ENCODE measurements at places on chromosomes 13 and 19. TPM values are rescaled to one million over a fixed set of nuclear protein-coding genes. Genes with fewer than 3 reads are reported as not detected.

The MATK gene
- total RNA-seq, result 2.4 TPM

The ZNF534 gene
- total RNA-seq, result not detected

The HIF3A gene
- total RNA-seq, result 12.0 TPM

The B9D2 gene
- total RNA-seq, result 8.6 TPM

The OVOL3 gene
- total RNA-seq, result not detected

The TYROBP gene
- 8.2 TPM for total RNA-seq

The TMEM91 gene
- 4.9 TPM for total RNA-seq

The FUT1 gene
- total RNA-seq, result 0.56 TPM

The C13orf46 gene
- total RNA-seq, result 0.75 TPM

The TNFRSF19 gene
- total RNA-seq, result 0.55 TPM

The TMEM238 gene
- total RNA-seq, result 89.4 TPM

The LPAR2 gene
- total RNA-seq, result 18.4 TPM

The ZNF221 gene
- 1.4 TPM for total RNA-seq

The LYL1 gene
- total RNA-seq, result 4.5 TPM

The R3HDM4 gene
- 66.4 TPM for total RNA-seq

The NMRK2 gene
- total RNA-seq, result not detected

DNA sequence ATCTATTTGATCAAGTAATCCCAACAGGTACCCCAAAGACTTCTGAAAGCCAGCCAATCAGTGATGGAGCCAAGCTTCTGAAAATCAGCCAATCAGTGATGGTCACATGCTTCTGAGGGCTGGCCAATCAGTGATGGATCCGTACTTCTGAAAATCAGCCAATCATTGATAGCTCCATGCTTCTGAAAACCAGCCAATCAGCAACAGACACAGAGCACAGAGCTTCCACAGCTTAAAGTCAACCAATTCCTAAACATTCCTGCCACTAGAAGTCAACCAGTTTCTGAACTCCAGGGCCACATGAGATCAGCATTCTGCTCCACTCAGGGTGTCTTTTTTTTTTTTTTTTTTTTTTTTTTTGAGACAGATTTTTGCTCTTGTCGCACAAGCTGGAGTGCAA lies 8.2 kb upstream of the HSD17B14 start:
- DNase-seq, result no peak

DNA sequence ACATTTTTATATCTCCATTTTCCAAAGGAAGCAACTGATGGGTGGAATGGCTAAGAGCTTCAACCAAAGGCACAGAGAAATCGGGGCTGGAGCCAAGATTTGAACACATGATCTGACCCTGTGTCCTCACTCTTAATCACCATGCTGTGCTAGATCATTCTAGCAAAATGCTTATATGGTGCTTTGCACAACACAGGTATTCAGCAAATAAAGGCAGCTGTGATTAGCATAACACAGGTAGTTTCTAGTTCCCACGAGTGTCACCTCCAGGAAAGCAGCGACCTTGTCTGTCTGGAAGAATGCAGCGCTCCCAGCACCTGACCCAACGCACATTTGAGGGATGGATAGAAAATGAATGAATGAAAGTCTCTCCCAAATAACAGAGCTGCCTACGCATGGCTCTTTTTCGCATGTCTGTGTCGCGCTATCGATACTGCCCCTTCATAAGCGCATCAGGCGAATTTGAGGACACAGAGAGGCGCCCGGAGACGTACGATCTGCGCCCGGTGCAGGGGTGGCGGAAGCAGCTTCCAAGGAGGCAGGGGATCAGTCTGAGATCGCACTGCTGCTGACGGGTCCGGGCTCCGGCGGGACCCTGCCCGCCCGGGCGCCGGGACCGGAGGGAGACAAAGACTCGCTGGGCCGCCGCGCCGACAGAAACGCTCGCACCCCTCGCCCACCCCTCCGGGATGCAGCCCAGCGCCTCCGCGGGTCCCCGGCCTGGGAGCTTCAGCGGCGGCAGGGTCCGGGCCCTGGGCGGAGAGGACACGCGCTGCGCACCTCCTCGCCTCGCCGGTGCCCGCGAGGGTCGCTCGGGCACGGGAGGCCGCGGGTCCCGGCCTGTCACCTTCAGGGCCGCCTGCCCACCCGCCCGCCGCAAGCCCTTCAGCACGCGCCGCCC lies 609 bp downstream of the EPS15L1 start:
- DNase-seq, result no peak

DNA sequence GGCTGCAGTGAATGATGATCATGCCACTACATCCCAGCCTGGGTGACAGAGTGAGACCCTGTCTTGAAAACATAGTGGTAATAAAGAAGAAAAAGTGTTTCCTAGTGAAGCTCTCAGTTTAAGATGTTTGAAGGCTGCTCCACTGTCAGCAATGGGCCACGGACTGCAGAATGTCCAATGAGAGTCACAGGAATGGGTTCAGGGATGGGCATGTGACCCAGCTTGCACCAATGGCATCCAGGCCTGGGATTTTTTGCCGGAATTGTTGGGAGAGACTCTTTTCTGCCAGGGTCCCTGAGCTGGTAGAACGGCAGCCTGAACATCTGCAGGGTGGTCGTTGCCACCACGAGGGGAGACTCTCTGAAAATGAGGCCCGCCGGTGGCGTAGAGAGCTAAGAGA lies 6.3 kb downstream of the SHISA7 start:
- no peak for DNase-seq

DNA sequence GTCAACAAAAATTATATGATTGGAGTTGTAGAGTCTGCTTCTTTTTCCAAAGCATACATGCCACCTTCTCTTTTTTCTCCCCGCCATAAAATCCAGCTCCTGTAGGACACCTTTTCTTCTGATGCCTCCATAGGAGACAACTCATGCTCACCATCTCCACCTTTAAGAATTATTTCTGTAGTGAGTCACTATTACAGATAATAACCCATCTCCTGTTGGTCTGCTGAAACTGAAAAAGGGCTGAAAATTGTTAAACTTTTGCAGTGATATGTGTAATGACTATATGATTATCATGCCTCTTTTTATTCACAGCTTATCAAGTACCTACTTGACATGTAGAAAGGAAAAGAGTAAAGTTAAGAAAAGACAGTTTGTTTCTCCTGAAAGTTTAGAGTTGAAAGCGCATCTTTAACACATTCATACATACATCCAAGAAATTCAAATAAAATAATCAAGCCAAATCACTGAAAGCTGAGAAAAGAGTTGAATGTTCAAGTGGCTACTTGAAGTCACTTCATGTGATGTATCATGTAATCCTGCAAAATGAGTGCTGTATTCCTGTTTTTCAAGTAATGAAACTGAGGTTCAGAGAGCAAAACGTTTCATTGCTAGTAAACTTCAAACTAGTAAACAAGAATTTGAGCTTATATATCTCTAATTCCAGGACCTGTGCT lies 35.5 kb upstream of the LPAR6 start:
- no peak for DNase-seq

DNA sequence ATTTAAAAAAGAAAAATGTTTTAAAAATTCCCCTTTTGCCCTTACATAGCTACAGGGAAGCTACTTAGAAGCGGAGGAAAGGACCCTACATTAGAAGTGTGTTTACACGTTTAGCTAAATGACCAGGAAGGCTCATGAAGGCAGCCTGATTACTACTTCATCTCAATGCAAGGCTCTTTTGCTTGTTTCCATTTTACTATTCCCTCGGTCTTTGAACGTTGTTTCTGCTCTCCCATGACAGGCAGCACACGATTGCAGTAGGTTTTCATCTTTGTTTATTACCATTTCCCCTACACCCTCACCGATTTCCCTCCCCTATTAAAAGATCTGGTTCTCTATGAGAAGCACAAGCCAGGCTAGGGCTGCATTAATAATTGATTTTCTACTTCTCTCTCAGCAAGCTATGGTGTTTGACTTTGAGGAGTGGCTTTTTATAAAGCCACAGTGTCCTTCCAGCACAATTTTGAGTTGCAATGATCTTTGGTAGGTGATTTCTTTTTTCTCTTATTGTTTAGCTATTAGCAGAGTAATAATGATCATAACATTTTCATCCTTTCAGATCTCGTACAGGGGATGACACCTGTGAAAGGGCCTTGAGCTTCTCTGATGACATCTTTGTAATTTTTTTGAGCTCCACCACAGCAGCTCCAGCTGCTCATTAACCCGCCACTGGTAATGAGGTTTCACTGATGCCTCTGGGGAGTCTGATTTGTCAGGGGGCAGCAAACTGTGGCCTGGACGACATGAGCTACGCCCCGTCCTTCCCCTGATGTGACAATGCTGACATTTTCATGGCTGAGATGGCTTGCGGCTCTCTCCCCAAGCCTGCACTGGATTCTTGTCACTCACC lies 670.3 kb downstream of the UQCRFS1 start:
- no peak for DNase-seq

DNA sequence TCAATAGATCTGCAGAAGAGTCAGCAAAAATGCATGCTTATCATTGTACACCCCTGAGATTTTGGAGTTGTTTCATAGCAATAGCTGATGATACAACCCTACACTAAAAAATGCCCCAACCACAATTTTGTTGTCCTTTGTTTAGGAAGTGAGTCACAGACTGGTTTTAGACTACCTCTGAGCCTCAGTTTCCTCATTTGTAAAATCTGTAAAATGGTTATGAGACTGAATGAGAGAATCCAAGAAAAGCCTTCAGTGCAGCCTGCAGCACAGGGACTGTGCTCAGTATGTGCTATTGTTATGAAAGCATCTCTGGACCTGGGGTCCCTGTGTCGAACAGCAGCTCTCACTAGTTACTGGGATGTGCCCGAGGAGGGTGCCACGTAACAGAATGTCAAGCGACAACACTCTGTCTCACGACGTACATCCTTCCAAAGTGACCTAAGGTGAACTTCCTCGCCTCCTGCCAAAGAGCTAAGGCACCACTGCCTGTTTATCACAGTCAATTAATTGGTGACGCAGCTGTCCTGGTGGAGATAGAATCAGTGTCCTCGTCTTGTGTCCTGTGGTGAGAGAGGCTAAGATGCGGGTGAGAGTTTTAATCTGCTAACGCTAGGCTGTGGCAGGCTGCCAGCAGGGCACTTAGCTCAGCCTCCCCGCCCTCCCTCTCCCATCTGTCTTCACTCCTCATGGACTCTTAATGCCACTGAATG lies 18.1 kb downstream of the DHRS12 start:
- peak; percentile 52 for DNase-seq

DNA sequence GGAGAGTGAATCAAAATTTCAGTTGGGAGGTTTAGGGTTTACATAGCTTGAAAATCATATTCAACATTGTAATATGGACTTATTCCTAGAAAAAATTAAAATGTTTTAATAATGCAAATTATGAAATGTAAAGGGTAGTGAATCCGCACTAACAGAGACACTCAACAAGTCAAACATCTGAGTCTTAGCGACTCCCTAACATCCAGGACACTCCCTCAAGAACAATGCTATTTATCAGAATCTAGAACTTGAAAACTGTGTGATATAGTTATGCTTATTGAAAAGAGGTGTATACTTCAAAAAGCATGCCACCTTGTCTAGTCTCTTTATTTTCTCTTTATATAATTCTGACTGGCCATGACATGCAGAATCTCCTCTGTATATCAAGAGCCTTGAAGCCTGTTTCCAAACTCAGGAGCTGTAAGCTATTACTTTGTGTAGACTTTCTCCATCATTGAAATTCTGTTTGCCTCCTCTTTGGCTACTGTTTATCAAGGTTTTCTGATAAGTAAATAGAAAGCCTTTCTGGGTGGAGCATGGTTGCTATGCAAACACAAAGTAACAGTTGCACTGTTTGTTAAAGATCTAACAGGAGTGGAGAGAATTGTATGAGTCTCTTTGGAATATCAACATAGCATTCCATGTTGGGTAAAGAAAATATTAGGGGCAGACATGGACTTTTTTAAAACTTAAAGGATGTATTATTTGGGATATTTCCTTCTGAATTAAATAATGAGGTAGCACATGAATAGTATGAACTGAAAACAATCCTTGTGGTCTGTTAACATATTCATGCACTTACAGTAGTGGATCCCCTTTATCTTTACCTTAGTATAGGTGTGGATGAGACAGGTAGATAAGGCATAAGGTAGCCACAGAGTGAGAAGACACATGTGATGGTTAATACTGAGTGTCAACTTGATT lies 56.4 kb upstream of the MBNL2 start:
- no peak for DNase-seq

DNA sequence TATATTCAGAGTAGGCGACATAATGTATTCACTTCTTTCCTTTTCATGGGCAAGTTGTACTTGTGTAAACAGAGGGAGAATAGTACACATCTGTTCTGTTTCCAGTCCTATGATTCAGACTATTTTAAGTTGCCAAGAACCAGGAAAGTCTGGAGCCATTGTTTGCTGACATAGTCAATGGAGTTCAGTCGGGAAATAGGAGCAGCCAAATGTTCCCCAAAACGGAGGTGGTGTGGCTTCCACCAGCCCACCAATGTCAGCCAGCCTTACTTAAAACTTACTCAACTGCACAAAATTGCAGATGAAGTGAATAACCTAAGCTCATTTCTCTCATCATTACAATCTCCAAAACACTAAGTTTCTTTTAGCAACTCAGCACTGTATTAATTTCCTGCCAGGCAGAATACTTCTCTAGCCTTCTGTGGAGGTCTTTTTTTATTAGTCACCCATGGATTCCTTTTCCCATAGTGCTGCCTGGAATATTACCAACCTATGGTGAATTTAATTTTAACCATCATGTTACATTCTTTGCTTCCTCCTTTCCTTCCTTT lies 22.3 kb upstream of the CSNK1A1L start:
- no peak for DNase-seq

- DNase-seq, result no peak
These were observed 3.9 kb upstream of the ZNF135 start for GRCh38 chr19:58054901-58055874.

- DNase-seq, result no peak
These were observed 11.4 kb downstream of the EPHX3 start for GRCh38 chr19:15220833-15221232.

GRCh38 chr19:7434391-7434790 lies 54.4 kb downstream of the PEX11G start:
- DNase-seq, result no peak

- DNase-seq, result no peak
These were observed 13.1 kb upstream of the FBXL3 start for GRCh38 chr13:77040076-77040475.

- DNase-seq, result no peak
These were observed 22.0 kb upstream of the BCL3 start for GRCh38 chr19:44726465-44726864.

DNA sequence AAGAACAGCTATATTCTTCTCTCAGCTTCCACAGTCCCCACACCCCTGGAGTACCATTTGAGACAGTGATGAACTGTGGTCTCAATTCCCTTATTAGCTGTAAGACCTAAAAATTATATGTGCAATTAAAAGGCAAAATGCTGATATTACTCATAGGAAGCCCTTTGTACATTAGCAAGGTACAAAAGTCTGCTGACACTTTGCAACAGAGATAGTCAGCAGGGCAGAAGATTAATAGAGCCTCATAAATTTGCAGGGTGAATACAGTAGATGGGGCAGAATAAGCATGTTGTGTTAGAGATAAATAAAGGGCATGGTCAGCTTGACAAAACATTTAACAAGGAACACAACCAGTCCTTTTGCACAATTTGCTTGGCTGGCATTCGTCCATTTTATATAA lies 210.0 kb upstream of the OBI1 start:
- no peak for DNase-seq

GRCh38 chr19:5839065-5840017 lies at the start of gene FUT6:
TSS of gene FUT6 (minus strand) at chr19:5839702. CDS start at chr19:5832567, 7,135 bp downstream.
- DNase-seq, result peak; percentile 73

DNA sequence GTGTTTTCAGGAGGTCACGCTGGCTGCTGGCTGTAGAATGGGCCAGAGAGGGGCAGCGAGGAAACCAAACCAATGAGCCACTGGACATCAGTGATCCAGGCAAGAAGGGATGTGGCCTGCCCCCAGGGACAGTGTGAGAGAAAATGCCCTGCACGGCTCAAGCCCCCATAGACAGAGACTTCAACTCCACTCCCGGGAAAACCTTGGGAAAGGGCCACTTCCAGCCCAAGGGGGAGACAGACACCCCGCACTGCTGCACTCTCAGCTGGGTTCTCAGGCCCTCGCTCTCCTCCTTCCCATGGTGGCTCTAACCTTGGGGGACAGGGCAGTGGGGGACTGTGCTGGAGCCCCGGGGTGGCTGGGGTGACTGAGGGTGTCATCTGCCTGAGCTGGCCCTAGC lies 172.0 kb downstream of the KATNAL1 start:
- DNase-seq, result no peak

Measured in left colon (tissue), 2 donors.